ENCODE measurements at places on chromosomes 3 and 15.

DNA sequence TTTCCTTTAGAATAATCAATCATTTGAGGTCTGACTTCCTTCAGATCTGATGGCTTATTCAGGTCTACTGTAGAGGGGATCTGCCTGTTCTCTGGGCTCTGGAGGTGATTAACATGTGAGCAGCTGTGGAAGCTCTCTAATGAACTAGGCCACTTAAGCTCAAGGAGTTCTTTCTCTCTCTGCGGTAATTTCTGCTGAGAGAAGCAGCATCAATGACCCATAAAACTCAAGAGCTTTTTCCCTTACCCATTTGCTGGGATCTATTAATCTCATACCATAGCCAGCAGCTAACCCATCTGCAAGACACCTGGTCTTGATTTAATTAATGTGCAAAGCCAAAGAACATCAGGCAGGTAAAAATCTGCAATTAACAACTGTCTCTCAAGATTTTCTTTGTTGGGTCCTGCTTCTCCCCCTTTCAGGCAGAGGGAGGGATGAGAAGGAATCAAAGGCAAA is 73.2 kb upstream of the DLG1 start:
- peak; percentile 99 for DNase-seq

DNA sequence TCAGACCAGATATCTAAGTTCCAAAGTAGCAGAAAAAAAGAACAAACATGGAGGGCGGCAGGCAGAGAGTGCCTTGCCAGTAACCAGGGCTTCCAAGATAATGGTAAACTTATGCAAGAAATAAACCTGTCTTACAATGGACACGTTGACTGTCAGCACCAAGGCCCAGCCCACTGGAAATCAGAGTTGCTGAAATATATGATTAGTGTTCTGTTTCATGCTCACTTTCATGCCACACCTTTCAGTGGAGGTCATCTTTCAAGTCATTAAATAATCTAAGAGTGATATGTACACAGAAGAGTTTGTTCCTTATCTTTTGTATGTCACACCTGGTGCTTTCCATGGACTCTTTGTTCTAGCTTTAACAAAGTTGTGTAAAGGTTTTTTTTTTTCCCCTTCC is 358.1 kb downstream of the MECOM start:
- DNase-seq, result peak; percentile 40

DNA sequence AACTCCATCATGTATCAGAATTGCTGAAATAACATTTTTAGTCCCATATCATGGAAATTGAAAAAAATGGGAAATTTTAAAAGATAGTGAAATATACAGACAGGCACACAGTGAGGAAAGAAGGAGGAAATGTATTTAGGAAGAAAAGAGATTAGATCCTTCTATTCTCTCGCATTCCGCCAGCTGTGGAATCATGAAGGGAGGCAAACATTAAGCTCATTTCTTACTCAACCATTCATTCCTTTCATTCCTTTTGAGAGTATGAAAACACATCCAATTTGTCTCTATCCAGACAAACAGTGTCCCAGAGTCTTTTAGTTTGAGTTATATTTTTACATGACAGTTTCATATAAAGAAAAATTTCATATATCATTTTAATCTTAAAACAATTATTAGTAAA is 52.5 kb upstream of the KCNMB2 start:
- DNase-seq, result no peak

- no peak for DNase-seq
These were observed 190.1 kb downstream of the NSMCE3 start for GRCh38 chr15:29079479-29079878.

GRCh38 chr3:34261001-34261385 is 462.6 kb downstream of the PDCD6IP start:
- no peak for DNase-seq

DNA sequence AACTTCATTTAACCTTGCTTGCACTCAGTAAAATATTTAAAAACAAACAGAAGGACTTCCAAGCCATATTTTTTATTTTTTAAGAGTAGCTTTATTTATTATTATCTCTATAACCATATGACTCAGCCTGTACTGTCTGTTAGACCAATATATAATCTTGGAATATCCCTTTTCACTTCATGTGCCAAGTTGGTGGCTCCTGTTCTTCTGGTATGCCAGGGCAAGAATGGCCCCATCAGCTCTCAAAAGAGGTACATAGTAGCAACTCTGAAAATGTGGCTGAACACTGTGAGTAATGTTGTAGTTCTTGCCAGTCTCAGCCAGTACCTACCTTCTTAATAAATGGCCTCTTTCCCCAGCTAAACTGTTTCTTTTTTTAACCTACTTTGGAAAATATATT is 257.0 kb upstream of the UBE2E1 start:
- DNase-seq, result no peak
